ENCODE measurements at places on chromosomes 1 and 21.

GRCh38 chr1:223827193-223827663, 18.5 kb downstream of the TP53BP2 start:
- no peak for DNase-seq

- no peak for DNase-seq
Observed at GRCh38 chr1:8002329-8002910, 23.7 kb downstream of the ERRFI1 start.

DNA sequence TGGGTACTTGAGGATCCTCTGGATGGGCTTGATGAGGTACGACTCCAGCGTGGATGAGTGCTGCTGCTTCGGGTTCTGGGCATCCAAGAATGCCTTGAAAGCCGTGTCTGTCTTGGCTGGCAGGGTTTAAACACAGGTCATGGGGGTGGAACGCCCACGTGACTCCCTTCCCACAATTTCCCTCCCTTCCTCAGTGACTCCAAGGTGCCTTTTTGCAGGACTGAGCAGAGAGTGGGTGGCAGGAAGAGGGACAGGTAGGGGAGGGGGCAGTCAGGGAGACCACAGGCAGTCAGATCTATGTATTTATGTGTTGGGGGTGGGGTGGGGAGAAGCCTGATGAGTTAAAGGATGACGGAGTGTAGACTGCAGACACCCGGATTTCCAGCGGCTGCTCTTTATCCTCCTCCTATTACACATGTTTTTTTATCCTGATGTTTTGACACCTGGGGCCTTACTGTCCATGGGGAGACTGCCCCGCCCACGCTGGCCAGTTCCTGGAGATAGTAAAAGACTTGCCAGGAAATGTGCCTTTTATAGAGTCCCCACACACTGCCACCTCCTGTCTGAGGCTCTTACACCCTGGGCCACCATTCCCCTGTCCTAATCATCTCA, 103.2 kb upstream of the KRTAP19-8 start:
- DNase-seq: no peak

GRCh38 chr1:60888126-60888525, 194.2 kb upstream of the NFIA start:
- no peak for DNase-seq

- no peak for DNase-seq
Observed at GRCh38 chr1:230842801-230843200, 25.5 kb downstream of the C1orf198 start.

DNA sequence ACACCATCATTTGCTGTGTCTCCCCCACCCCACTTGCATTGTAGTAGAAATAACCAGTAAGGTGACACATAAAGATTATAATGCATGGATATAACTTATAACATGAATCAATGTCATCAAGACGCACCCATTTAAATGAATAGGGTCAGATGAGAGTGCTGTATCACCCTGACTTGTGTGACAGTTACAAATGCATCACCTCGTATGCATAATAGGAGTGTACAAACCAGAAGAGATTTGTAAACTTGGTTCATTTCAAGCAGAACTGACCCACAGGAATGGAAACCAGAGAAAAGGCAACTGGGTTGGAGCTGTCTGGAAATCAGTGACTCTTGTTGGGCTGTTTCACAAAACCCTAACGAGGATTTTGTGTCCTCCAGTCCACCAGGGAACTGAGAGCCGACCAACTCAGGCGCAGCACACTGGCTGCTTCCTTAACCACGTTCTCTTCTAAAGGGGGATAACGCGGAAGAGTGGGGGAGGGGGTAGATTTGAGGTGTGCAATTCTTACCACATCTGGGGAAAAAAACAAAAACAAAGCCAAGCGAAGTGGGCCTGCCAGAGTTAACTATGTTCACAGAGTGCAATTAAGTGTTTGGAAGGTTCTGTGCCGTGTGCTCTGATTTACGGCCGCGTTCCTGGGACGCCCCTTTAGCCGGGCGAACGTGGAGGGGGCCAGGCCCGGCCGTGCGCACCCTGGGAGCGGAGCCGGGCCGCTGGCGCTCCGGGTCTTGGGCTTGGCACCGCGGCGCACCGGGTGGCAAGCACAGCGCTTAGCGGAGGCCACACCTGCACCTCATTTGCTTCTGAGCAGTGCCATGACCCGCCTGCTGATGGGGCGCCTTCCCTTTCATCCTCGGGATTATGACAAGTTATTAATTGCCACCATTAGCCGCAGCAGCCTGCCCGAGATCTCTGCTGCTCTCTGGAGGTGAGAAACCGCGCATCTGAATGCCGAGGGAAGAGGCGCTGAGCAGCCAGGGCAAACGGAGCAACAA, 248.8 kb upstream of the FOXD3 start:
- no peak for DNase-seq

- no peak for DNase-seq
Observed at GRCh38 chr1:32047701-32048100, 25.0 kb upstream of the TMEM39B start.
